ENCODE measurements at places on chromosomes 16 and 17.

GRCh38 chr16:51621610-51622009, 470.5 kb upstream of the SALL1 start:
- no peak for DNase-seq

DNA sequence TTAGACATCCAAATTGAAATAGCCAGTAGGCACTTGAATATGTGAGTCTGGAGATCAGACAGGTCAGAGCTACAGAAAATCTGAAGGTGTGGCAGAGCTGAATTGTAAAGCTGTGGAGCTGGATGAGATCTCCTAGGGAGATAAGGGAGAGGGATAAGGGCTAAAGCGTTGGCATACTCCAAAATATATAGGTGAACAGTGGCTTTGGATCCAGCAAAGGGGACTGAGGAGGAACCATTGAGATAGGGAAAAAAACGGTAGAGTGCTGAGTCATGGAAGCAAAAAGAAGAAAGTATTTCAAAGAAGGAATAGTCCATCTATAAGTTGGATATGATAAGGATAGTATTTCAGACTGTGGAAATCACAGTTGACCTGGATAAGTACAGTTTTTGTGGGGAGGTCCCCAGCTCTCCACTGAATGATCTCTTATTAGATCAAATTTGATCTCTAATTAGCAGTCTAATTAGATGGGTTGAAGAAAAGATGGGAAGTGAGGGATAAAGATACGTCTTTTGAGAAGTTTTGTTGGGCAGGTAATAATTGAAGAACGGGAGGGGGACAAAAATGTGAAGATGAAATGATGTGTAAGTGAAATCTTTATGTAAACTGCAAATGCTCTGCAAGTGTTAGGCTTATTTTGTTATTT, 587 bp upstream of the DBF4B start:
- no peak for DNase-seq

DNA sequence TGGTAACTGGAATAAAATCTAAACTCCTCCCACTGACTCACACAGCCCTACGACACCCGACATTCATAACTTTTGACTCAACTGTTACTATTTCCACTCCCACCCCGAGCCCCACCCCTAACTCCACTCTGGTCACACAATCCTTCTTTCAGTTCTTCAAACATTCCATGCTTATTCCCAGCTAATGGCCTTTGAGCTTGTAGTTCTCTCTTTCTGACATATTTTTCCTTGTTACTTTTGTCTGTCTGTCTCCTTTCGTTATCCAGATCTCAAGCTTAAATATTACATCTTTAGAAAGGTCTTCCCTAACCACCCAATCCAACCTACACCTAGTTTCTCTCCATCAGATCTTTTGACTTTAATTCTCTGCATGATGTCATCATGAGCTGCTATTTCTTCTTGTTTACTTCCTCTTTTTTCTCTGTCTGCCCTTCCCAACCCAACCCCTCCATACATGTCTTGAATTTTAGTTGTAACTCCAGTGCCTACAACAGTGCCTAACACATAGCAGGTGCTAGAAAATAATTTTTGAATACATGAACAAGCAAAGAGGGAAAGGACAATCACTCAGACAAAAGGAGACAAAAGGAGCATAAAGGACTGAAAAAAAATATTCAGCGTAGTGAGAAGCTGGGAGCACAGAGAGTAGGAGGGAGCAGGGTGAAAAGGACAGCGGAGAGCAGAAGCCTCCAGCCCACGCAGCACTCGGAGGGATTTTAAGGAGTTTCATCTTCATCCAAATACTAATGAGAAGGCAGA, 65.2 kb upstream of the SMIM36 start:
- DNase-seq = no peak

DNA sequence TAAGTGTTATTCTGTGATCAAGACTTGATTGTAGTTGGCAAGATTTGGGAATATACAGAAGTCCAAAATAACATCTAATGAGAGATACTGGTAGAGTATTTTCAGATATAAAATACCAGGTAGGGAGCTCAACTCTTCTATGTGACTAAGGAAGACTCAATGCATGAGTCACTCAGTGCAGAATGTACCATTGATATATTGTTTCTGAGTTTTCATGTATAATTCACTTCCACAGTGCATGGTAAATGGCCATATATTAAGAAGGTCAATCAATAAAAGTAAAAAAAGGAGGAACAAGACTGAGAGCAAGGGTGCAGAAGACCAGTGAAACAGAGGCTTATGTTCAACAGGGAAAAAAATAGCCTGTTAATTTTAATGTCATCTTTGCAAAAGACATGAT, 1387.9 kb downstream of the CDH8 start:
- DNase-seq = no peak

- no peak for DNase-seq
These were observed 38.6 kb downstream of the CDRT15 start for GRCh38 chr17:14198013-14198412.

DNA sequence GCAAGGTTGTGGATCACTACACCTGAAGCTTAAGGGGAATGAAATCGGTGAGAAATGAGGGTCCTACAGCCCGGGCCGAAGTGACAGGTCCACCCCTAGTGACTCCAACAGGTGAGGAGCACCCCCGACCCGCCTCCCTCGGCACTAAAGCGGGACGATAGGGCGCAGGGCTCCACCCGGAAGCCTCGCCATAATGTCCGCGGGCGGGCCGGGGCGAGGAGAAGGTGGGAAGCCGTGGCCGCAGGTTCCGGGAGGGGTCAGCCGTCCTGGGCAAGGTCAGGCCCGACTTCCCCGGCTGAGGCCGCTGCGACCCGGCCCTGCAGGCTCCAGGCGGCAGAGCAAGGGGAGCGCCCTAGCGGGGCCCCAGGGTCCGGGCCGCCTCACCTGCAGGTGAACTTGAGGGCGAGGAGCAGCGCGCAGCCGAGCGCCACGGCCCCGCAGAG, 543 bp downstream of the TXNDC11 start:
- peak; percentile 71 for DNase-seq

DNA sequence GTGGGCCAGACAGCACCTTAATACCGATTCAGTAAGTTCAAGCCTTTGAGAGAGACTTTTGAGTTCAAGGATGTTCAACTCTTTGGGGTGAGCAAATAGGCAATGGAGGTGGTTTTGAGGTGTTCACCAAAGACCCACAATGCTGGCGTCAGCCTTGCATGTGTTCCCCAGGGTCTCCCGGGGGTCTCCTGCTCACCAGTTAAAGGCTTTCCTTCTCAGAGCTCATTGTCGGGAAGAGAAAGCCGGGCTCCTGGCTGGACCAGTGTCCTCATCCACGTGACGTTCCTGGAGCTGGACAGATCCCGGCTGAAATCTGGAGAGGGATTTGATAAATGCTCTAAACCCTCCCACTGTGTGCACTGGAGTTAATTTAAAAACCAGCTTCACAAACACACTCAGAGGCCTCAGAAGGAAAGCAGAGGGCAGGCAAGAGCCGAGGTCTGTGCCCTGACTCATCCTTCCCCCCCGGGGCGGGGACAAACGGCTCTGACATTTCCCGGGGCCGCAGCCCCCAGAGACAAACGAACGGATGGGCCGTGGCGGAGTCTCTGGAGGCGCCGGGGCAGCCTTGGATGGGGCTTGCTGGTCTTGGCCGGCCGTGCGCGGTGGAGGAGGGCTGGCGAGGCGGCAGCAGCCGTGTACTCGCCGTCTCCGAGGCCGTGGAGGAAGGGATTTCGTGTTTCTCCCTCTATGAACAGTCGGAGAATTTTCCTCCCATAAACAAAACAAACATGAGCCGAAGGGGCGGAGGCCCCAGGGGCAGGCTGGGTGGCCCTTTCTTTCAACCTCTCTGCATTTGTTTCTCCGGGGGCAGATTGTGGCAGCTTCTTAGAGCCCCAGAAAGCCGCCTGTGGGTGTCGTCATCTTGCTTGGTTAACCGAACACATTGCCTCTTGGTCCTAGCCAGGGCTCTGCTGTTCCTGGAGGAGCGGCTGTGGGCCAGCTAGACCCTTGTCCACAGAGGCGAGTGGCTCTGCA, 94.2 kb downstream of the NTN1 start:
- peak; percentile 76 for DNase-seq

GRCh38 chr16:65305266-65305959, 183.6 kb upstream of the CDH11 start:
- DNase-seq = no peak

All from left forelimb (tissue), 1 donor.